ENCODE measurements at places on chromosomes 5 and 9.

GRCh38 chr5:39370555-39371366 lies 6.5 kb upstream of the C9 start:
- no peak for DNase-seq

GRCh38 chr9:111287127-111287526 lies 42.9 kb downstream of the OR2K2 start:
- no peak for DNase-seq

DNA sequence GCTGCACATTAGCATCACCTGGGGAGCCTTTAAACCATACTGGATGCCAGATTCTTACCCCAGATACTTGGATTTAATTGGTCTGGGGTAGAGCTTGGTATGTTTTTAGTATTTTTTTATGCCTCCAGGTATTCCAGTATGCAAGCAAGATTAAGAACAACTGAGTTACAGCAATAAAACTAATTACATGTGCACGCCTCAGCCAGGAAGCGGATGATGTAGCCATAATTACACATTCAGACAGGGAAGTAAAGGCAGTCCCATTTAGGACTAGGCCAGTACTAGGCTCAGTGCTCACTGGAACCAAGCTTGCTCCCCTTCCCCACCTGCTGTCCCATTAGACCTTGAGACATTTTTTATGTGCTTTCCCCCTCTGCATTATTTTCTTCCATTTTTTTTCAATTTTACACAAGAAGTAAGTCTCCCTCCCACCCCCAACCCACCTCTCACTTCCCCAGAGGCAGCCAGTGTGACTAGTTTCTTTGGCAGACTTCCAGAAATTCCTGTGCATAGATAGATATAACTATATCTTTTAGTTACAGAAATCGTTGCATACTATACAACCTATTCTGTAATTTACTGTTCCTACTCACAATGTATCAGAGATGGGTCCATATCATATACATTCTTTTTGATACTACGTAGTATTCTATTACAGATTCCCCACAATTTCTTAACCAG lies 7.1 kb upstream of the GNAQ start:
- DNase-seq, result no peak

DNA sequence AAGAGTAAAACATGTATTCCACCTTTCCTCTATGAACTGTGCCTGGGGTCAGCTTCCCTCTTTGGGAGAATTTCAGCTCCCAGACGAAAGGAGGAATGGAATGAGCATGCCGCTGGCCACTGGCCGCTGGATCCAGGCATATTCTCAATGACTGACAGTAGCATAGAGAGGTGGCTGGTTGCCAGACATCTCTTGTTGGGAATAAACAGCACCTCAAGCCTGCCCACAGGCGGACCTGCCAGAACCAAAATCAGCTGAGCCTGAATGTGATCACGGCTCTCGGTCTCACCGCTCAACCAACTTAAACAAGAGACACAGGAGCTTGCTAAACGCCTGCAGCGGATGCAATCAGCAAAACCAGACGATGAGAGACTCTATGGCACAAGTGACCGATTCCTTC lies 20.6 kb downstream of the TBC1D9B start:
- DNase-seq, result no peak

DNA sequence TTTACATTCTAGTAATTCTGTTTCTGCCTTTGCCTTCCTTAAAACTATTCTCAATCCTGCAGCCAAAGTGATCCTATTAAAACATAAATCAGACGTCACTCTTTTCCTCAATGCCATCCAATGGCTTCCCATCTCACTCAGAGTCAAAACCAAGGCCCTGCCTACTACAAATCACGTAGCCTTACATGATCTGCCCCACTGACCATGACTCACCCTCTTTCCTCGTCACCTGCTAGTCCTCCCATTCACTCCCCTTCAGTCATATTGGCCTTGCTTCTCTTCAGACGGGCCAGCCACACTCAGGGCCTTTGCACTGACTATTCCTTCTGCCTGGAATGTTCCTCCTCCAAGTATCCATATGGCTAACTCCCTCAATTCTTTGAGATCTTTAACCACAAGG lies 39.0 kb upstream of the DMXL1 start:
- no peak for DNase-seq

DNA sequence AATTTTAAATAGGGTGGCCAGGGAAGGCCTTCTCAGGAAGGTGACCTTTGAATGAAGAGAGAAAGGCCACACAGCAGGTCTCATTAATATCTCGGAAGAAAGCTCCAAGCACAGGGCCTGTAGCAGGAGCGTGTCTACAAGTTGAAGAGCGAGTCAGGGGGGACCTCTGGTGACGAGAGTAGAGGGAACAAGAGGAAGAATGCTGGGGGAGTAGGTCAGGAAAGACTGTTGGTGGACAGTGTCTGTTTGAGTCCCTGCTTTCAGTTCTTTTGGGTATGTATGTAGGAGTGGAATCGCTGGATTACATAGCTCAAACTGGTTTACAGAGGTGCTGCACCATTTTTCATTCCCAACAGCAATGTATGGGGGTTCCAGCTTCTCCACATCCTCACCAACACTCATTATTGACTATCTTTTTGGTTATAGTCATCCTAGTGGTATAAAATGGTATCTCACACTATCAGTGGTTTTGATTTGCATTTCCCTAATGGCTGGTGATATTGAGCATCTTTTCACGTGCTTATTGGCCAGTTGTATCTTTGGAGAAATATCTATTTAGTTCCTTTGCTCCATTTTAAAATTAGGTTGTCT lies 55.8 kb downstream of the NUP214 start:
- DNase-seq, result no peak

GRCh38 chr9:103301051-103301450 lies 305.9 kb downstream of the CYLC2 start:
- no peak for DNase-seq

GRCh38 chr9:129524582-129525270 lies 96.2 kb downstream of the C9orf50 start:
- DNase-seq, result no peak

Measured in GM12891 (cell line).